ENCODE measurements at places on chromosomes 1 and 21. TPM values are rescaled to one million over a fixed set of nuclear protein-coding genes. Genes with fewer than 3 reads are reported as not detected.

The TESK2 gene
- total RNA-seq: 2.2 TPM

The PIGR gene
- not detected for total RNA-seq

The SLC35E2B gene
- 40.0 TPM for total RNA-seq

The NEGR1 gene
- total RNA-seq: 4.9 TPM

The S100A5 gene
- not detected for total RNA-seq

The NCAM2 gene
- total RNA-seq: 0.57 TPM

The LAPTM5 gene
- total RNA-seq: 46.6 TPM

The HORMAD1 gene
- 0.10 TPM for total RNA-seq

The MATN1 gene
- under 0.01 TPM for total RNA-seq

The CD1C gene
- not detected for total RNA-seq

Data from vein endothelial cell (primary cell).